H9 (cell line): ENCODE measurements at places on chromosomes 7 and 10. TPM values are rescaled to one million over a fixed set of nuclear protein-coding genes. Genes with fewer than 3 reads are reported as not detected.
A peak's percentile ranks its signal among the peaks of the same experiment; 100 is the strongest.

Gene LIPK
- not detected in 2 replicates for total RNA-seq

Gene HERPUD2
- total RNA-seq: 14.6 and 17.0 TPM in 2 replicates

Gene KLF14
- total RNA-seq: not detected in 2 replicates

Gene AEBP1
- 49.1 and 49.3 TPM in 2 replicates for total RNA-seq

Gene GFRA1
- total RNA-seq: 0.24 and 0.59 TPM in 2 replicates

Gene GRID2IP
- 1.7 TPM in 2 replicates for total RNA-seq

- no peak overlapping the region for H3K27ac ChIP-seq
- no peaks in the 10 kb centered on the region; the same call in 1 of the 2 replicates for H3K36me3 ChIP-seq
- H3K4me3 ChIP-seq: no peak overlapping the region
- H3K4me1 ChIP-seq: peaks cover 5% of the 10 kb centered on the region; the same call in 1 of the 2 replicates
- H3K27me3 ChIP-seq: no peaks in the 10 kb centered on the region
Observed at GRCh38 chr10:75115137-75115536, 3.7 kb downstream of the SAMD8 start.

- H3K27ac ChIP-seq: no peak overlapping the region
- no peaks in the 10 kb centered on the region for H3K27me3 ChIP-seq
- no peak for DNase-seq
- H3K4me1 ChIP-seq: no peaks in the 10 kb centered on the region
- H3K36me3 ChIP-seq: no peaks in the 10 kb centered on the region
Observed at GRCh38 chr10:85621562-85621961, 745.0 kb downstream of the GRID1 start.

GRCh38 chr7:29971566-29972314 is 17.9 kb downstream of the SCRN1 start:
- H3K27ac ChIP-seq: no peak overlapping the region
- peaks cover 19% of the 10 kb centered on the region for H3K36me3 ChIP-seq
- no peaks in the 10 kb centered on the region for H3K27me3 ChIP-seq
- DNase-seq: no peak
- no peak overlapping the region for H3K4me3 ChIP-seq
- no peaks in the 10 kb centered on the region for H3K4me1 ChIP-seq

DNA sequence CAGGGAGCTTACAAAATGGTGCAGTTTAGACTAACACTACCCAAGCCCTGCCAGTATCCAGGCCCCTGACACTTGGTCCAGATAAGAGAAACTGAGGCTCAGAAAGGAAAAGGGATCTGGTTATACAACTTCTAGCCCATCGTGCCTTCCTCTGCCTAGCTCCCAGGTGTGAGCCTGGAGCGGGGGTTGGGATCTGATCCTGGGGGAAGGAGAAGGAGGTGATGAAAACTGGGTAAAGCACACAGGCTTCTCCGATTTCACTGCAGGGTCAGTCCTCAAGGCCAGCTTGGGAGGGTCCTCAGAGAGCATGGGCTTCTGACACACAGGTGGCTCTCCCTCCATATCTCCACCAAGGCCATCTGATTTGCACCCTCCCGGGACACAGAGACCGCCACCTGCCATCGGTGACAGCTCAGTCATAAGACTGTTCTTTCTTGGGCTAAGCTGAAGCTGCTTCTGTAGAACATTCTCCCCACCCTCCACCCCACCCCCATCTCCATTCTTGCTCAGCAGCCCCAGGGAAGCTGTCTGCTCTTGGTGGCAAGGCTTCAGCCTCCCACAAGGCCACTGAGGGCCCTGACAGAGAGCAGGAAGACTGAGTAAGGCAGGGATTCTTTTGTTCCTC is 16.4 kb downstream of the SRRM3 start:
- H3K36me3 ChIP-seq: no peaks in the 10 kb centered on the region

DNA sequence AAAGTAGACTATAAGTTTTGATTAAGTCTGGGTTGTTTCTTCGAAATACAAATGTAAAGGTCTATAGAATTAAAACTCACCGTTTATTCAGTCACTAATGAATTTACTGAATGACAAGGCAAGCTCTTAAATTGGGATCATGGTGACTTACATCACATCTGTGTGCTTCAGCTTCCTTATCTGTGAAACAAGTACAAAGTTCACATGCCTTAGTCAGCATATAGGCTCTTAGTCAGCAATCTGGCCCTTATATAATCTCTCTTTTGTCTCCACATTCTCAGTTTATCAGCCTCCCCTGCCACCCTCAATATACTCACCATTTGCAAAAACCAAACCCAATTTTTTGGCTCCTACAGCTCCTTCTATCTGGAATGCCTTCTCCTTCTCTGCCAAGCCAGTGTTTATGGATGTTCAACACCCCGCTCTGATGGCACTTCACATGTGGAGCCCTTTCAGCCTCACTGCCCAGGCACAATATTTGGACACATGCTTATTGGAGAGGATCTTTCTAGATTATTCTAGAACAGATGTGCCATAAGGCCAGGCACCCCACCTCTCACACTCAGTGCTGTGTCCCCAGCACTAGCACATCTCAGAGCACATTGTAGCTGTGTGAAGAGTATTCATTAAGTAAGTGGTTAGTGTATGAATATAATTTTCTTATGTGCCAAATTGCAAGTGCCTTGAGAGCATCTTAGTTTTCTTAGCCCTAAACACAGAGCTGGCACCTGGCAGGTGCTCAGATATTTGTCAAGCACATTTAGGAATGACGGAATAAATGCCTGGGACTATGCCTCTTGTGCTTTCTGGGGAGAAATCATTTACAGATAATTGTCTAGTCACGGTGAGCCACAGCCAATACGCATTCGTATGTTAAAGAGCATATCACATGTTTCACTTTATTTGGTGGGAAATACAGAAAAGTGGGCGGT is 9.8 kb upstream of the LAMB1 start:
- no peaks in the 10 kb centered on the region for H3K4me1 ChIP-seq
- H3K27ac ChIP-seq: no peak overlapping the region
- H3K36me3 ChIP-seq: no peaks in the 10 kb centered on the region
- H3K4me3 ChIP-seq: no peak overlapping the region

DNA sequence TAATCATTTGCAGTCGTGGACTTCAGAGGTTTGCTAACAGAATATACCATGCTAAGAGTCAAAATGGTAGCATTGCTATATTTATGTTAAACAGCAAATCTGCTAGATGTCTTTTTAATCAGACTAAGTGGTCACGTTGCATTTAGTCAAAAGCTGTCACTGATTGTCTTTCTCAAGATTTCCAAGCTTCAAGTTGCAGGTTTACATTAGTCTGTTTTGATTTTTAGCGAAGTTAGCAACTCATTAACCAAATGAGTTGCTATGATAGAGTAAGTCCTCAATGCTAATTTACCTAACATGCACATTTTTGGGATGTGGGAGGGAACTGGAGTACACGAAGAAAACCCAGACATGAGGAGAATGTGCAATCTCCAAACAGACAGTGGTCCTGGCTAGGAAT is 653.2 kb downstream of the TNS3 start:
- H3K36me3 ChIP-seq: no peaks in the 10 kb centered on the region
- no peak overlapping the region for H3K4me3 ChIP-seq
- H3K27me3 ChIP-seq: no peaks in the 10 kb centered on the region
- H3K4me1 ChIP-seq: no peaks in the 10 kb centered on the region

DNA sequence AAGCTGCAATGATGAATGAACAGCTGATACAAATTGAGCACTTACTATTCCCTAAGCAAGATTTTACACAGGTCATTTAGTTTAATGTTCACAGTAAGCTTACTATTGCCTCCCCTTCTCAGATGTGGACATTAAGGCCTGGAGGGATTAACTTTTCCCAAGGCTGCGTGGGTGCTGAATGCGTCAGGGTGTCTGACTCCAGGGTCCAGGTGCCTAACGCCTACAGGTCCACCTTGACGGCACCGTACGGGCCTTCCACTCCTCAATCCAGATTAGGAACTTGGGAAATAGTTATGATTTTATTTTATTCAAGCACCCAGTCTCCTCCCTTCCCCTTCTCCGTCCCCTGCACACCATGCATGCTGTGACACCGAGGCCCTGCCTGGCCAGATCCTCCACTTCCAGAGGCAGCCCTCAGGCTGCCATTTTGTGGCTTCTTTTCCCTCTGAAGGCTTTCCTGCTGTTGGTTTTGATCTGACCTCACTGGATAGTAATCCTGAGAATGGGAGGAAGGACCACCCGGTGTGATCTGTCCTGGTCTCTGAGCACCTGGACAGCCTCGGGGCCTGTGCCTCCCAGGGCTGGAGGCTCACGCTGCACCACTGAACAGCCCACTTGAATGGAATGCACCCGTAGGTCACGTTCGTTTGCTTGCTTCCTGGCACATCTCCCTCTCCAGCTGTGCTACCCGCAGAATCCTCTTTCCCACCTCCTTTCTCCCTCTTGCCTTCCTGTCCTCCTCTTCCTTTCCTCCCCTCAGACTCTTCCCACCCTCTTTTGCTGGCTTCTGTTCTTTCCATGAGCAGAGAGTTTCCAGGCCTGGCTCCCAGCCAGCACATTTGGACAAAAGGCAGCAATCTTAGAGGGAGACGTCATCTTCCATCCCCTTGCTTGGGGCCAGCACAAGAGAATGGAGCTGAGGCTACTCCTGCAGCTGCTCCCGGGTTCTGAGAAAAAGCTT is 14.4 kb downstream of the DENND2A start:
- H3K4me3 ChIP-seq: no peak overlapping the region
- H3K27ac ChIP-seq: peak overlapping the region; percentile 22
- H3K27me3 ChIP-seq: no peaks in the 10 kb centered on the region
- DNase-seq: peak; percentile 94

GRCh38 chr10:132982301-132982989 is 40.1 kb upstream of the CFAP46 start:
- no peak overlapping the region for H3K27ac ChIP-seq
- no peak for DNase-seq
- no peaks in the 10 kb centered on the region for H3K4me1 ChIP-seq
- no peaks in the 10 kb centered on the region for H3K27me3 ChIP-seq
- H3K36me3 ChIP-seq: no peaks in the 10 kb centered on the region

- peaks cover 18% of the 10 kb centered on the region; the same call in 1 of the 2 replicates for H3K27me3 ChIP-seq
- H3K4me1 ChIP-seq: no peaks in the 10 kb centered on the region
- DNase-seq: no peak
- H3K4me3 ChIP-seq: no peak overlapping the region
- peaks cover 12% of the 10 kb centered on the region for H3K36me3 ChIP-seq
Observed at GRCh38 chr7:42100156-42100508, 136.9 kb downstream of the GLI3 start.

GRCh38 chr10:71696628-71697326 is 22.8 kb downstream of the C10orf105 start:
- no peaks in the 10 kb centered on the region for H3K27me3 ChIP-seq
- DNase-seq: peak; percentile 85
- no peak overlapping the region for H3K4me3 ChIP-seq
- H3K4me1 ChIP-seq: no peaks in the 10 kb centered on the region
- H3K27ac ChIP-seq: no peak overlapping the region

- no peak overlapping the region for H3K4me3 ChIP-seq
- H3K36me3 ChIP-seq: no peaks in the 10 kb centered on the region
- DNase-seq: no peak
- no peaks in the 10 kb centered on the region for H3K4me1 ChIP-seq
- H3K27me3 ChIP-seq: no peaks in the 10 kb centered on the region
Observed at GRCh38 chr7:46847126-46847525, 734.8 kb downstream of the TNS3 start.

GRCh38 chr10:85900061-85900460 is 466.5 kb downstream of the GRID1 start:
- H3K36me3 ChIP-seq: no peaks in the 10 kb centered on the region
- no peak for DNase-seq
- H3K27me3 ChIP-seq: no peaks in the 10 kb centered on the region

DNA sequence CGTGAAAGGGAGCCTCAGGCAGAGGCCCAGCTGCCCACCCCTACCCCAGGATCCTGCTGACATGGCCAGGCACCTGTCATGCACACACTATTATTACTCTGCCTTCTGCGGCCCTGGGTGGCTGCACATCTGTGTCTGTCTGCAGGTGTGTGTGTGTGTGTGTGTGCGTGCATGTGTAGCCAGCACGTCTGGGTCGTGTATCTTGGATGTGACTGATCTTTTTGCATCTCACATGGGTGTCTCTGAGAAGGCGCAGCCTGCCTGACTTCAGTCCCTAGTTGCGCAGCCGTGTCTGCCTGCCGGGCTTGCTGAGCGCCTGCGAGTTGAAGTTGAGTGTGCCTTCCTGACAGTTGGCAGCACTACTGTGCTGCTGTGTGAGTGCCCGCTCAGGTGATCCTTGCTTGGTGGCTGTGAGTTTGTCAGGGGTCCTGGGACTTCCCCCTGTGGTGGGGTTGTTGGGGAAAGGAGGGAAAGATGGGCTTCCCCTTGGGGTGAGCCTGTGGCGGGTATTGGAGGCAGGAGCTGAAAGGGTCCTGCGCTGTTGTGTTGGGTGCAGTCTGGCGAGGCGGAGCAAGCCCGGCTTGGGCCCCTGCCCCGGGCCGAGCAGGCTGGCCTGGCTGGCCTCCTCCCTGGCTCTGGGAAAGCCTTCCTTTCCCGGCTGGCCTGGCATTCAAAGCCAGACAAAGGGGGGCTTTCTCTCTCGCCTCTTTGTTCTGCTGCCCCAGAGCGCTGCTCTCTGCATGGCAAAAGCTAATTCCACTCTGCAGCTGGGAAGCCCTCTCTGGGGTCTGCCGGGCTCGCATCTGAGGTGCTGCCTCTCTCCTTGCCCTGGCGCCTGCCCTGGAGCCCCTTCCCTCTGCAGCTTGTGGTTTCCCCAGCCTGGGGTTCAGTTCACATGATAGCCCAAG is 4.9 kb downstream of the TRIM8 start:
- peaks cover 5% of the 10 kb centered on the region; the same call in 1 of the 2 replicates for H3K4me1 ChIP-seq
- H3K36me3 ChIP-seq: 0 out of 3 replicates have a peak, but pooled peaks cover 2% of the 10 kb centered on the region
- H3K27ac ChIP-seq: no peak overlapping the region

DNA sequence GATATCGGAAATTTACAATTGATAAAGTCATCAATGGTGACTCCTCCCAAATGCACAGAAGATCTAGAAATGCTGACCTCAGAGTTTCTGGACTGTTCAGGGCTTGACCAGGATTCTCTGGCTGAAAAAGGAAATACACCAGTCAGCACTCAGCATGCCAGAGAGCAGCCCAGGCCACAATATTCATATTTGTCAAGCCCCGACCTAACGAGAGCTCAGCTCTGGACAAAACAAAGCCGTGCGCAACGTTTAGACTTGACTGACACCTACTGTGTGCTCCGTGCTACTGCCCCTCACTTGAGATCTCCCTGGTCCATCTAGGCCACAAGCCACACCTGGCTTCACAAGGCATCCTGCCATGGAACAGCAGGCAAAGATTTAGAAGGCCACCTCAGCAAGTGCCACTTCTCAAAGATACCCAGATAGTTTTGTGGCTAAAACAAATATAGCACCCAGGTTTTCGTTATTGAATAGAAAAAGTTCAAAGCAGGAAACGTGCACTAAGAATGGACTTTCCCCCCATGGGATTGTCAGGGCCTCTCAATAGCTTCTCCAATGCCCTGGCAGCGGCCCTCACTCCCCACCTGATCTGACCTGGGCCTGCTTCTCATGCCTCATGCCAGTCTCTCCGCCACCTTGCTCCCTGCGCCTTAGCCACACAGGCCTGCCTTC is 218.3 kb downstream of the FAM107B start:
- H3K4me1 ChIP-seq: peaks cover 18% of the 10 kb centered on the region; the same call in 1 of the 2 replicates
- H3K27me3 ChIP-seq: no peaks in the 10 kb centered on the region
- DNase-seq: peak; percentile 64
- peak overlapping the region; percentile 25; the same call in 1 of the 3 replicates for H3K4me3 ChIP-seq
- H3K36me3 ChIP-seq: no peaks in the 10 kb centered on the region
